ENCODE measurements at places on chromosomes 7 and 10.

DNA sequence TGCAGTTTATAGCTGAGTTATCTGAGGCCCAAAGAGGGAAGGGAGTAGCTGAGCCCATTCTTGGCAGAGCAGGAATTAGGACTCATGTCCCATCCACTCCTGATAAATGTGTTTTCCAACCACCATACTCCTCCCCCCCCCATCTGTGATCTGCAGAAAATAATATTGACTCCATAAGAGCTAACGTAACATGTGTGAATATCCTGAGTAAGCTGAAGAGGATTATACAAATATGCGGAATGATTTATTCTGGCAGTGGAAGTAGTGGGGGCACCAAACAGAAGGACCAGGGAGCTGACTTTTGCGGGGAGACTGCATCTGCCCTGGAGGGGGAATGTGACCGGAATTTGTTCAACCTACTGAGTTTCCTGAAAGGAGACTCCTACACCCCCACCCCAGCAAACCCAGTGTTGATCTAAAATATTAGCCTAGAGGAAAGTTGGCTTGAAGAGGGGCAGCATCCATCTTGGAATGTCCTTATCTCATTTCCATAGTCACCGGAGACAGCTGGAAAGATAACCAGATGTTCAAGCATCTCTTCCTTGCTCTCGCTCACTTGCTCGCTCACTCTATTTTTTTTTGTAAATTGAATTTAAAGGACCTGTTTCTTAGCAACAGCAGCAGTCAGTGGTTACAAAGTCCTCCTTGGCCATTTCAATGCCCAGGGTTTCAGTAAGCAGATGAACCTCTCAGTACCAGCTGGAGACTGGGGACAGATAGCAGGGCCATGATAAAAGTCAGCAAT, 114.7 kb downstream of the RPS24 start:
- no peak for DNase-seq

DNA sequence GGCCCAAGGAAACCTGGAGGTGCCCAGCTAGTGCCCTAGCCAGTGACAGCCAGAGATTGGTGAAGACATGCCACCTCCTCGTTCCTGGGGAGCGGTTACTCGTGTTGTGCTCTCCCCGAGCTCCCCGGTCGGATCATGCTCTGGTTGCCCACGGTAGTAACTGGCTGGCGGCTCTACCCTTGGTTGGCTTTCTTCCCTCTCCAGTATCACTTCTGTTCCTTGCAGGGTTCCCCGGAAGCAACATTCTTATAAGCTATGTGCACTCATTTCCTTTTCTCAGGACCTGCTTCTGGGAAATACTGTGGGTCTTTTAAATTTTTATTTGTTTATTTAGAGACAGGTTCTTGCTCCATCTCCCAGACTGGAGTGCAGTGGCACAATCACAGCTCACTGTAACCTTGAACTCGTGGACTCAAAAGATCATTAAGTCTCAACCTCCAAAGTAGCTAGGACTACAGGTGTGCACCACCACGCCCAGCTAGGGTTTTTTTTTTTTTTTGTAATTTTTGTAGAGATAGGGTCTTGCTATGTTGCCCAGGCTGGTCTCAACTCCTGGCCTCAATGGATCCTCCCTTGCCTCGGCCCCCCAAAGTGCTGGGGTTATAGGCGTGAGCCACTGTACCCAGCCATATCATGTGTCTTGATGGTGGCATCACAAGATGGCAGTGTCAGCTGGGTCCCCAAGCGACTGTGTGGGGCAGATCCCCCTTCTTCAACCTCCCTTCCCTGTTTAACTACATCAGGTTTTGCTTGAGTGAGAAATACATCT, 6.9 kb upstream of the CALHM1 start:
- DNase-seq, result peak; percentile 38

GRCh38 chr10:131792809-131793208, 108.0 kb upstream of the PPP2R2D start:
- no peak for DNase-seq

DNA sequence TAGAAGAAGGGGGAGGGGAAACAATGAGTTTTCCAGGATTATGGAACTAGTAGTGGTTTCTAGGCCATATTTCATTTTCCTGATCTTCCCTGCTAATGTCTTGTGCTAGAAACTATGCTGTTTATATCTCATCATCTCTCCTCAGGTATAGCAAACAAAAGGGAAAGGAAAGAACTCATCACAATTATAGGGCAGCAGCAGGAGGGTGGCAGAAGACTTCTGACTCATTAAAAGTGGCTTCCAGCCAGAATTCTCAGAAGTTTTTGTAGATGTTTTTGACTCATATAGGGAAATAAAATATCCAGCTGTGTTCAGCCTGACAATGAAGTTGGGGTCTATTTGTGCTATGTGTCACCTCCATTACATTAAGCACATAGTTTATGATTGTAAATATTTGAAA, 6.5 kb downstream of the AHR start:
- no peak for DNase-seq

DNA sequence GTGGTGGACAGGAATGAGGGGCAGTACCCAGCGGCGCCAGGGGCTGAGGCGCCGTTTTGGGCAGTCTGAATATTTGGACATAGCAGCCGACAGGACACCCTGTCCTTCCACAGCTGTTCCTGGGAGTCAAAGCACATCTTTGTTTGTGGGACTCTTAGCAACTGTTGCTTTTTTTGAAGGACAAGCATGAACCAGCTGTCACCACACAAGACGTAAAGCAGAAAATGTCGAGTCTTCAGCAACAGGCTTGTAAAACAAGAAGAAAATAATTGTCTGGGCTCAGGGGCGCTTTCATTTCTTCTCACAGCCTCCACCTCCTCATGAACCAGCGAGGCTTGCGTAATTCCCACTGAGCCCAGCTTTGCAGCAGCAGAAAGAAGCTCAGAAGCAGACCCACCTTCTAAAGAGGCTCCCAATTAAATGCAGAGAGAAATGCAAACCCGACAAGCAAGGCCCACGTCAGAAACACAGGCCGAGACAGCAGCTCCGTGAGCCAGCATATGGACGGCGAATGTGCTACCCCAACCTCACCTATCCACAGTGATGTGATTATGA, 68.9 kb upstream of the DNAAF5 start:
- no peak for DNase-seq

DNA sequence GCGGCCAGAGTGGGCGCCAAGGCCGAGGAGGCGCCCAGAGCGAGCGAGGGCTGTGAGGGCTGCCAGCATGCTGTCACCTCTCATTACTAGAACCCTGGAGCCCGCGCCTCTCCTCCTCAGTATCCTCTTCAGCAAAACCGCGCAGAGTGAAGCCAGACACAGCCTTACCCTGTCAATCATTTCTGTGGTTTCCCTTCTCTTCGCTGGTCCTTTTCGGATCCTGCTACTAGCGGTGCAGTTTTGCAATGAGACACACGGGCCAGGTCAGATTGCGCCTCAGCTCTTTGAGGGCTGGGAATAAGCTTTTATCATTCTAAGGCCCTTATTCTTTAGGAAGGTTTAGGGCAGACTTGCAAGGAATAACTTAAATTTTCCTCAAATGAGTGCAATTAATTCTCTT, 55.5 kb upstream of the FAM171A1 start:
- no peak for DNase-seq

- no peak for DNase-seq
Observed at GRCh38 chr10:47241256-47241655, 58.7 kb upstream of the GDF10 start.

DNA sequence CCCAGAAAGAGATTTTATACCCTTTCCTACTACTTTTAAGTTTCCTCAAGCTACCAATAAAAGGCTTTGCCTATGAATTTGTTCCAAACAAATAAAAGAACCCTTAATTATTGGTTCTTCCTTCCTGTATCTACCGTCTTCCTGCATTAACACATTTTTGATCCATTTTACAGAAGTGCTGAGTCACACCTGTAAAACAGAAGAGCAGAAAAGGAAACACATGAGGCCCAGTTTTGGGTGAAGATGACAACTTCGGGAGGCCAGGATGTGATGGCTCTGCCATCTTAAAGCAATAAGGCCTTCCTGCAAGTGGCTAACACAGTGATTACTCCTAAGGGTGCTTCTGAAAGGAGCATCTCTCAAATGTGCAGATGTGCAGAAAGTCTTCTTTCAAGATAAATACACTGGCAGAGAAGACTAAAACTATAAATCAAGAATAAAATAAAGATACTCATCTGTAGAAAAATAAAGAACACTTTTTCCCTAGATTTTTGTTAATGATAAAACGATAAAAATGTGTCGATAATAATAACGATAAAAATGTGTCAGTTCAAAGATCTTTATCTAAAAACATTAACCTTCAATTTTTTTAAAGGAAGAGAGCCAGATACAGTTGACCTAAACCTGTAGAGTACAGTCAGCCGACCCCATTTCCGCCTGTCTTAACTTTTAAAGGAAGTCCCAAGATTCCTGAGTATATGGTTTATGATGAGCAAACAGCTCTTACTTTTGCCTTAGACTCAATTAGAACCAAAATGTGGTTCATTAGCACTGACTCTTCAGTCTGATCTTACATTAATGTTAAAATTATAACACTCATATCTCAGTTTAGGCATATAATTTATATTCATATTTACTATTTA, 108.6 kb downstream of the UBE2H start:
- DNase-seq, result no peak

DNA sequence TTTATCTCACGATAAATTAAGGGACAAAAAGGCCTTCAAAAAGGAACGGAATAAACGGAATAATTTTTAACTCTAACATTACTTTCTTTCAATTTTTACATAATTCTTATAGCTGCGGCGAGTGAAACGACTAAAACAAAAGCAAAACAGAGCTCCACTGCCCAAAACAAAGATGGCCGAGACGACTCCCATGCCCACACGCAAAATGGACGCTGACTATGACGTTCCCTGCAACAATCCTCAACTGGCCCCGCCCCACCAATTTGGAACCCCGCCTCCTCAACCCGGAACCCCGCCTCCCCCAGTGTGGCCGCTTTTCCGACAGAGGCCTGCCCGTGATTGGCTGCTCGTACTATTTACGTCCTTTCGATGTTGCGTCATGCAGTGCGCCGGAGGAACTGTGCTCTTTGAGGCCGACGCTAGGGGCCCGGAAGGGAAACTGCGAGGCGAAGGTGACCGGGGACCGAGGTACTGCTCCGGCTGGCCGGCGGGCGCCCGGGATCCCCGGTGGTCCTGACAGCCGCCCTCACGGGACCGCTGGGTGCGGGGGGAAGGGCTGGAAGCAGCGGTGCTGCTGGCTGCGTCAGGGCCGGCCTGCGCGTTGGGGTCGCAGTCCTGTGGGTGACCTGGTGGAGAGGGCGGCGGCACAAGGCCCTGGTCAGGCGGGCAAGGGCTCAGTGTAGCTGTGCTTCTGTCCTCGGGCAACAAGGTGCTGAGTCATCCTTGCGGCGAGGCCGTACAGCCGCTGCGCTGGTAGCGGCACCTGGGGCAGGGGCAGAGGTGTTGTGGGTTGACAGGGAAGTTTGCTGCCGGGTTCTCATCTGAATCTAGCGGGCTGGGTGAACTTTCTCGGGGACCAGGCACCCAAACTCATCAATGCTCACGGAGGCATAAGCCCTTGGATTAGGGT, at the start of gene GHITM:
GHITM (plus strand) TSS at position 384 of the 910 bp plus-strand sequence. CDS start 1,992 bp downstream, outside the sequence.
- peak; percentile 99 for DNase-seq

- DNase-seq, result no peak
Observed at GRCh38 chr7:134585897-134586296, 37.0 kb downstream of the AKR1B15 start.

- no peak for DNase-seq
Observed at GRCh38 chr7:54179321-54180029, 362.7 kb upstream of the VSTM2A start.

GRCh38 chr7:137658190-137658900, 188.4 kb downstream of the DGKI start:
- no peak for DNase-seq

GRCh38 chr7:1372671-1373379, 86.4 kb downstream of the MICALL2 start:
- DNase-seq, result peak; percentile 7

- DNase-seq, result no peak
Observed at GRCh38 chr7:28036696-28037095, 143.9 kb downstream of the JAZF1 start.

DNA sequence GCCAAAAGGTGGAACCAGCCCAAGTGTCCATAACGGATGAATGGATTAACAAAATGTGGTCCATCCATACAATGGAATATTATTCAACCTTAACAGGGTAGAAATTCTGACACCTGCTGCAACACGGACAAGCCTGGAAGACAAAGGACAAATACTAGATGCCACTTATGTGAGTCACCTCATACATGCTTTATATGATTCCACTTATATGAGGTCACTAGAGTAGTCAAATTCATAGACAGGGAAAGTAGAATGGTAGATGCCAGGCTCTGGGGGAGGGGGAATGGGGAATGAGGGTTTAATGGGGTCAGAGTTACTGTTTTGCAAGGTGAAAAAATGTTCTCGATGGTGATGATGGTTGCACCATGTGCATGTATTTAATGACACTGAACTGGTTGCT, 34.0 kb upstream of the CYTH3 start:
- DNase-seq, result no peak

DNA sequence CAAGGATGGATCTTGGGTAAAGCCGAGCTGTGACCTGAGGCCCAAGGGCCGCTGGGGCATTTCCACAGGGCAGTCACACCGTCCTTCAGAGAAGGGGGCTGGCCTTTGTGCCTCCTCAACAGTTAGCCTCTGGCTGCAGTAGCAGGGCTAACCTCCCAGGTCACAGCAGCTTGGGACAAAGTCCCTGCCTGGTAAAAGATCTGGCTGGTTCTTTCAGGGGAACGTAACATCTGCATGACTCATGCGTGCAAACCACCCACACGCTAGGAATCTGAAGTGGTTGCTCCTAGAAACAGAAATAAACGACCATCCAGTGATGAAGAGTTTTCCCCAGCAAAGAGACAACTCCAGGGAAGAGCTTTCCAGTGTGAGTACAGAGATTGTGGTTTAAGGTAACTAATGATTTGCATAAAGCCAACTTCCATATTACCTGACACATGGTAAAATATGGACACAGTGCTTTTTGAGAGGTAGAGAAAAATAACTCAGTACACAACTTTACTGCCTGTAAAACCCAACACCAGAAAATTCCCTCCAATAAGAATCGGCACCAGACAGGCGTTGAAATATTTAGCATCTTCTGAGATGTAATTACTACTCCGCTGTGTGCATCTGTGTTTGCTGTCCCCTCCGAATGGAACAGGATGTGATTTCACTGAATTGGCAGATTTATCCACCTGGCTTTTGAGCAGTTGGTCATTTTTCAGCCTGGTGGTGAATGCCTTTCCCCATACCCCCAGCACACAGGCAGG, 84.9 kb upstream of the ADRB1 start:
- no peak for DNase-seq
